Small intestine (tissue), 16 donors: ENCODE measurements at places on chromosomes 1 and 21. TPM values are rescaled to one million over a fixed set of nuclear protein-coding genes. Genes with fewer than 3 reads are reported as not detected.

Gene PLA2G5
- not detected for polyA plus RNA-seq

Gene TRMT1L
- polyA plus RNA-seq: 9.2 TPM

DNA sequence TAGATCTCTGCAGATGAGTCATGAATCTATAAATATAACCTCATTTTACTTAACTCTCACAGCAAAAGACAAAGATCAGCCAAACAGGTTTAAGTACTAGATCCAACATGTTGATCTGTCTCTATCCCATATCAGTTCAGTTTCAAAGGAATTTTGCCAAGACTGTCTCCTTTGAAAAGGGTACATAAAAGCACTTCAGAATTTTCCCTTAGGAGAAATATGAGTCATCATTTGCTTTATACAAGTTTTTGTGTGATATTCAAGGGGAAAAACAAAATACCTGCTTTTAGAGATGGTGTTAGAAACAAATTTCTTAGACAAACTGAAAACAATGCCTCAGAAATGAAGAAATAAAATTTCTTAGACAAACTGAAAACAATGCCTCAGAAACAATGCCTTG is 73.5 kb upstream of the LRRC7 start:
- no peak overlapping the region for H3K4me3 ChIP-seq
- no peak for DNase-seq
- no peak overlapping the region for H3K27ac ChIP-seq
- no peaks in the 10 kb centered on the region for H3K36me3 ChIP-seq

DNA sequence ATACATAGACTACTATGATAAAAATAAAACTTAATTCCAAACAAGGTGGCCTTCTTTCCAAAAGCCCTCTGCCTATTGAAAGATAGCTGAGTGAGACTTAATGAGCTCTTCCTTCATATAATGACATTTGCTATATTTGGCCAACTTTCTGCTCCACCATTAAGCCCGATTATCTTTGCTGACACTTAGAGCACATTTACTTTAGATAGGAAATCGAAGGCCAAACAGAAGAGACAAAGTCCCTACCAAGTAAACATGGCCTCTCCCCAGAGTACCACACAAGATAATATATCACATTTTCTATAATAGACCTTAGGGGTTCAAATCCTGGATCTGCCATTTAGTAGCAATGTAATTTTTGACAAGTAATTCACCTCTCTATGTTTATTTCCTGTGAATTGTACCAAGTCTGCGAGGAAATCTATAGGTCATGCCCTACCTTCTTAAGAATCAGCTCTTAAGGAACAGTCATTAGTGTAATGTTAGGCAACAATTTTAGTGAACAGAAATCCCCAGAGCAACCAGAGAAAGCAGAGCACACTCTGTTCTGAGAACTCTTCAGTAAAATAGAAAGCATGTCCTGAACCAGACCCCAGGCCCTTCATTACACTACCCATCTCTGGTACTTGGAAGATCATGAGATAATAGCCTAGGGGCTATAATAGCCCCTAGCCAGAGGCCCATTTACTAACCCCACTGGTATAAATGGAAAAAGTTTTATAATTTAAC is 17.3 kb upstream of the COA6 start:
- DNase-seq: peak; percentile 17
- H3K27me3 ChIP-seq: no peaks in the 10 kb centered on the region
- no peaks in the 10 kb centered on the region for H3K36me3 ChIP-seq
- peak overlapping the region; percentile 50 for H3K4me3 ChIP-seq
- no peak overlapping the region for H3K27ac ChIP-seq
- H3K4me1 ChIP-seq: no peaks in the 10 kb centered on the region

DNA sequence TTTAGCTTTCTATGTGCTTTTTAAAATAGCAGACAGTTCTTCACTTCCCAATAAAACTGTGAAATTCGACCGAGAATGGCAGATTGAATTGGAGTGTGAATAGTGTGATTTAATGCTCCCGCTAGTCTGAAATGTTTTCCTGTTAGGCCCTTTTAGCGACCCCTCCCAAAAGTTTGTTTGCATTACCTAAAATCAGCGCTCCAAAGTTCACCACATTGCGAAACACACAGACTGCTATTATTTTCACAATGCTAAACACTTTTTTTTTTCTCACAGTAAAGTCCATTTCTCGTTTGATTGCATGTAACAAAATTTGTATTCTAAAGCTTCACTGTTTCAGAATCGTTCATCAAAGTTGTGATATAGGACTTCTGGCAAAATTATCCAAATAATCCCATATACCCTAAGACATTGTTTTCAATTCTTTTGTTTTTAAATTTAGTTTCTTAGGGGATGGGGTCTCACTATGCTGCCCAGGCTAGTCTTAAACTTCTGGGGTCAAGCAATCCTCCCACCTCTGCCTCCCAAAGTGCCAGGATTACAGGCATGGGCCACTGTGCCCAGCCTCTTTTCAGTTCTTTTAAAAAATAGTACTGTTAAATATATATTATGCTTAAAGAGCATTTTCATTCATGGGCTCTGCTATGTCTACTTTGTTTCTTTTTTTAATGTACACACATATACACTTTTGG is 76.5 kb upstream of the USH2A start:
- H3K36me3 ChIP-seq: no peaks in the 10 kb centered on the region
- no peaks in the 10 kb centered on the region for H3K27me3 ChIP-seq
- H3K4me3 ChIP-seq: no peak overlapping the region
- no peak overlapping the region for H3K27ac ChIP-seq

GRCh38 chr1:223831755-223832636 is 13.8 kb downstream of the TP53BP2 start:
- H3K27me3 ChIP-seq: no peaks in the 10 kb centered on the region
- no peak for DNase-seq
- no peak overlapping the region for H3K27ac ChIP-seq
- H3K4me1 ChIP-seq: peaks cover 17% of the 10 kb centered on the region
- peak overlapping the region; percentile 1 for H3K4me3 ChIP-seq
- no peaks in the 10 kb centered on the region for H3K36me3 ChIP-seq

- no peaks in the 10 kb centered on the region for H3K27me3 ChIP-seq
- H3K4me1 ChIP-seq: no peaks in the 10 kb centered on the region
- peak; percentile 63 for DNase-seq
- H3K4me3 ChIP-seq: no peak overlapping the region
Measured at GRCh38 chr1:175887981-175888428, 144.6 kb upstream of the TNR start.

DNA sequence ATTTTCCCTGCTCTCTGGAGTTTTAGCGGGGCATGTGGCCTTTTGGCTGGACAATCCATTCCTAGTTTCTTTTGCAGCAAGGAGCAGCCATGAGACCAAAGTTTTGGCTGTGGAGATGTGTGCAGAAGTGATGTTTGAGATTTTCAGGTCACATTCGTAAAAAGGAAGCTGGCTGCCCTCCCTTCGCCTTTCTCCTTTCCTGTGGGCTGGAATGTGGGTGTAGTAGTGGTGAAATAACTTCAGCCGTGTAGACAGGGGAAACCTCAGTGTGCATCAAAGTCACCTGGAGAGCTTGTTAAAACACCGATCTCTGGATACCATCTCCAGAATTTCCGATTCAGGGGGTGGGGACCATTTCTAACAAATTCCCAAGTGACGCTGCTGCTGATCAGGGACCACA is 5.3 kb upstream of the GPR88 start:
- no peak overlapping the region for H3K27ac ChIP-seq
- H3K4me1 ChIP-seq: no peaks in the 10 kb centered on the region
- H3K4me3 ChIP-seq: no peak overlapping the region
- H3K36me3 ChIP-seq: no peaks in the 10 kb centered on the region
- no peak for DNase-seq

DNA sequence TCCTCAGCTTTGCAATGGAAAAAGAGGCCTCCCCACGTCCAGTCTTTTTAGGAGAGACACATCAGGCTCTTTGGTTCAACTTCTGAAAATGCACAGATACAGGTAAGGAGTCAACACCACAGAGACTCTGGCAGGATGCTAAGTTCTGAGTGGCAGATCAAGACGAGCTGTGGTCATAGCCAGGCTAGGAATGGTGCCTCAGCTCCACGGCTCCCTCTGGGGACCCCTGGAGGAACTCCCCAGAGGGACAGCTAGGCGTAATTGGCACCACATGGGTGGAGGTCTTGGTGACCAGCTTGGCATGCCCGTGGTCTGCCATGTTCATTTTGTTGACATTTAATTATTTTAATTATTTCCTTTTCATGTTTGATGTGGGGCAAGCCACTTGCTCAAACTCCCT is 206.1 kb downstream of the KAZN start:
- peak; percentile 37 for DNase-seq
- no peak overlapping the region for H3K27ac ChIP-seq
- no peak overlapping the region for H3K4me3 ChIP-seq
- H3K4me1 ChIP-seq: no peaks in the 10 kb centered on the region
- no peaks in the 10 kb centered on the region for H3K36me3 ChIP-seq

DNA sequence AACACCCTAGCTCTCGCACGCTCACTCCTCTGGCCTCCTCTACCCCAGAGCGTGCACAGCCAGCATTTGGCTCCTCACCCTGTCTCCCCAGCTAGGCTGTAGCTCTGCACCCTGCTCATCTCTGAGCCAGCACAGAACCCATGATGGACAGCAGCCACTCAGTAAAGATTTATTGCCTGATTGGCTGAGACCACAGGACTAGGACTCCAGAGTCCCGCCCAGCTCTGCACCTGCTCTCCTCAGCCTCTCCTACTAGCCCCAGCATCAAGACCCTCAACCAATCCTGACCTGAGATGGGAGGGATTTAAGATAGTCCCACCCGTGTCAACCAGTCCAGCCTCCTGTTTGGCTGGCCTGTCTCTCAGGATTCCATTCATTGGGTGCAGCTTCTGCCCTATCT is 9.3 kb downstream of the C1QB start:
- H3K4me1 ChIP-seq: no peaks in the 10 kb centered on the region
- H3K4me3 ChIP-seq: no peak overlapping the region
- DNase-seq: peak; percentile 29
- no peaks in the 10 kb centered on the region for H3K27me3 ChIP-seq
